HS-27A (cell line): ENCODE measurements at places on chromosomes 2 and 18.
A peak's percentile ranks its signal among the peaks of the same experiment; 100 is the strongest.

DNA sequence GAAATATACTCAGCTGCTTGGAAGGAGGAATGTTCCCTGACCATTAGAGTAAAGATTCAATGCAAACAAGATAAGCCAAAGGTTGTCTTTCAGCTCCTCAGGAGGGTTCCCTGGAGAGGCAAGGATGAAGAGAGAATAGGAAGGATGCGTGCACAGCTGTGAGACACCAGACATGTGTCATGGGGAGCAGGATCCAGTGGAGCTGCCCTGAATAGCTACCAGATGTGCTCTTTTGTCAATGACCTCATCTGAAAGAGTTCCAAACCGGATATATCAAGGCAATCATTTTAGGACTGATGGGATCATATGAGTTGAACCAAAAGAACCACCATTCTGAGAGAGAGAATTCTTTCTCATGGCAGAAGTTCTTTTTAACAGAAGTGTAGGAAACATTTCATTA lies 490.6 kb downstream of the IRS1 start:
- DNase-seq = no peak

DNA sequence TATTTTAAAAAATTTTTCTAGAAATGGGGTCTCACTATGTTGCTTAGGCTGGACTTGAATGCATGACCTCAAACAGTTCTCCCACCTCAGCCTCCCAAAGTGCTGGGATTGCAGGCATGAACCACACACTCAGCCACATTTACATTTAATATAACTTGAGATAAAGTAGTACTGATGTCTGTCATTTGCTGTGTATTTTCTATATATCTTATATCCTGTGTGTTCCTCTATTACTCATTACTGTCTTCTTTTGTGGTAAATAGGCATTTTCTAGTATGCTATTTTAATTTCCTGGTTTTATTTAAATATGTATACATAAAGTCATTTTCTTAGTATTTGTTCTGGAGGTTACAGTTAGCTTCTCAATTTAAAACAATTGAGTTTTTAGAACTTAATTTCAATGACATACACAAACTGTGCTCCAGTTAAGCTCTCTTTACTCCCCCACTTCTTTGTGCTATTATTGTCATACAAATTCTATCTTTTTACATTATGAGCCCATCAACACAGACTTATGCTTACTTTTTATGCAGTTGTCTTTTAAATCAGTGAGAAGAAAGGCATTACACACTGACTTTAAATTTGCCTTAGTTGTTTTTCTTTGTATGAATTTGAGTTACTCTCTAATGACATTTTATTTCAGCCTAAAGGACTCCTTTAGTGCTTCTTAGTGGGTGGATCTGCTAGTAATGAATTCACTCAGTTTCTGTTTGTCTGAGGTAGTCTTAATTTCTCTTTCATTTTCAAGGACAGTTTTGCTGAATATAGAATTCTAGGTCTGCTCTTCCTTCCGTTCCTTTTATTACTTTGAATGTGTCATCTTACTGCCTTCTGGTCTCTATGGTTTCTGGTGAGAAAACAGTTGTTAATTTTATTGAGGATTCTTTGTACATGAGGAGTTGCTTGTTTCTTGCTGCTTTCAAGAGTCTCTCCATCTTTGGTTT lies 6.2 kb upstream of the INPP4A start:
- no peak for DNase-seq

GRCh38 chr2:85772019-85772745 lies 18.4 kb downstream of the ATOH8 start:
- peak; percentile 100 for DNase-seq

GRCh38 chr2:120715941-120716340 lies 19.7 kb upstream of the GLI2 start:
- no peak for DNase-seq

GRCh38 chr2:73250872-73251846 lies 17.1 kb downstream of the CCT7 start:
- no peak for DNase-seq

DNA sequence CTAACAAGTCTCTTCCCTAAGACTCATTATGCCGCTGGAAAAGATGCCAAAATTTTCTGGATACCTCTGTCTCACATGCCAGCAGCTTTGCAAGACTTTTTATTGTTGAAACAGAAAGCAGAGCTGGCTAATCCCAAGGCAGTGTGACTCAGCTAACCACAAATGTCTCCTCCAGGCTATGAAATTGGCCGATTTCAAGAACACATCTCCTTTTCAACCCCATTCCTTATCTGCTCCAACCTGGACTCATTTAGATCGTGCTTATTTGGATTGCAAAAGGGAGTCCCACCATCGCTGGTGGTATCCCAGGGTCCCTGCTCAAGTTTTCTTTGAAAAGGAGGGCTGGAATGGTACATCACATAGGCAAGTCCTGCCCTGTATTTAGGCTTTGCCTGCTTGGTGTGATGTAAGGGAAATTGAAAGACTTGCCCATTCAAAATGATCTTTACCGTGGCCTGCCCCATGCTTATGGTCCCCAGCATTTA lies 26.3 kb downstream of the DHRS9 start:
- peak; percentile 76 for DNase-seq

- no peak for DNase-seq
These were observed 246.0 kb downstream of the PTPRM start for GRCh38 chr18:7813131-7813530.

GRCh38 chr2:30914456-30914855 lies 107.2 kb upstream of the CAPN13 start:
- no peak for DNase-seq

GRCh38 chr2:176246331-176246730 lies 22.9 kb upstream of the MTX2 start:
- no peak for DNase-seq

GRCh38 chr2:179226203-179226960 lies 38.2 kb downstream of the SESTD1 start:
- DNase-seq = no peak

DNA sequence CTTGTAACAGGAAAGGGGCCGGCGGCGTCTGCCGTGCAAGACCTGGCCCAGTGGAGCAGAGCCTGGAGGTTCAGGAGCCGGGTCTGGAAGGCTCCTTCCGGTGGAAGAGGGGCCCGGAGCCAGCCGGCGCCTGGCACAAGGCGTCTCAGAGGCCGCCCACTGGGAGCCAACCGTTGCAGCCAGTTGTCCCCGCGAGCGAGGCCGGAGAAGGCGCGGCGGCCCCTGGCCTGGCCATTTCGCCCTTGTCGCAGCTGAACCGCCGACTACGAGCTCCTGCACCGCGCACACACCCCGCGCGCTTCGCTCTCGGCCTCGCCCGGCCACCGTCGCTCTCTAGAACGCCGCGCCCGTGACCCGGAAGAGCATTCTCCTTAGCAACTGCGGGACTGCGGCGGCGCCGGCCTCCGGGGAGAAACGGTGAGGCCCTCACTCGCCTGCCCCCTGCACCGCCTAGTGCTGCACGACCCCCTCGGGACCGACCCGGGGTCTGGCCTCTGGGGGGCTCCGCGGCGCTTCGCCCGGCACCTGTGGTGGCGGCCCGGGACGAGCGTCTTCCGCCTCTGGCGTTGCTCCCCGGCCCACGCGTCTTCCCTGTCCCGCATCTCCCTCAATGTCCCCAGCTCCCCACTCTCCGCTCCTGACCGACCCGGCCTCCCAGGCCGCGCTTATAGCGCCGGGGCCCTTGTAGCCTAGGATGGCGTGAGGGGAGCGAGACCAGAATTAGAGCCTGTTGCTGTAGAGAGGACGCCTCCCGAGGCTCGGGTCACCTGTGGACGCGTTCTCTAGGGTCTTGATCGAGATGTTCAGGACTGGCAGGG lies at the start of gene DIS3L2:
DIS3L2 (plus strand) TSS at position 365 of the 818 bp plus-strand sequence. CDS start 53,215 bp downstream, outside the sequence.
- DNase-seq = peak; percentile 15

DNA sequence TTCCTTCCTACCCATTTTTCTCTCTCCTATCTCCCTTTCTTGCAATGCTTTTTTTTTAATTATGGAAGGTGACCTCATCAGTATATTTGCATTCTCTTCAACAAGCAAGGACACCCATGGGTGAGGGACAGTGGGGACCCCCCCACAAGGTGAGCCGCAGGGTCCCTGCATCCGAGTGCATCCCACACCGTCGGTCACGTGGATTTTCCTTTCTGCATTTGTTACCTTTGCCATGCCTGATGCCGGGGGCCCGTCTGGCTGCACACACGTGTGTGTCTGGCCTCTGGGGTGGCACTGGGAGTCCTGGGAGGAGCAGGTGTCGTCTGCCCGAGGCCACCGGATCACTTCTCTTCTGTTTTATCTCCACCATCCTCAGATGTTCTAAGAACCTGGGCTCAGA lies 30.1 kb upstream of the SNTG2 start:
- no peak for DNase-seq

GRCh38 chr2:34822616-34823015 lies 1223.5 kb upstream of the FAM98A start:
- DNase-seq = no peak

DNA sequence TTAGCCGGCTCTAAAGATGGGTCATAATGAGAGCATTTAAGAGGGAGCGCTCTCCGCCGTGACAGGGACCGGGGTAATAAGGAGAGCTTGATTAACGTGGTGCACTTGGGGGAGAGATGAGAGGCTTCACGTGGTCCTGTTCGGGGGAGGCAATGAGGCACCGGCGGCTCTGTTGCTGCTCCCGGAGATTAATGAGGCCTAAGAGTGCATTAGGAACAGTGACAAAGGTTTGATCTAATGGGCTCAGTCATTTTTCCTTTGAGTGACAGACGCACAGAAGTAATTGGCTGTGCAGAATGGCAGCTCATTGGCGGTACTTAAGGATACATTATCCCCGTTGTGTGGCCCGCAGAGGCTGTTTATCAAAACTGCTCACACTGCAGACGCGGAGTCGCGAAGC lies 250.7 kb downstream of the GBX2 start:
- DNase-seq = no peak

- no peak for DNase-seq
These were observed 797 bp upstream of the GRHL1 start for GRCh38 chr2:9950521-9951271.

- DNase-seq = no peak
These were observed 173.3 kb upstream of the MGAT5 start for GRCh38 chr2:134080386-134081089.

DNA sequence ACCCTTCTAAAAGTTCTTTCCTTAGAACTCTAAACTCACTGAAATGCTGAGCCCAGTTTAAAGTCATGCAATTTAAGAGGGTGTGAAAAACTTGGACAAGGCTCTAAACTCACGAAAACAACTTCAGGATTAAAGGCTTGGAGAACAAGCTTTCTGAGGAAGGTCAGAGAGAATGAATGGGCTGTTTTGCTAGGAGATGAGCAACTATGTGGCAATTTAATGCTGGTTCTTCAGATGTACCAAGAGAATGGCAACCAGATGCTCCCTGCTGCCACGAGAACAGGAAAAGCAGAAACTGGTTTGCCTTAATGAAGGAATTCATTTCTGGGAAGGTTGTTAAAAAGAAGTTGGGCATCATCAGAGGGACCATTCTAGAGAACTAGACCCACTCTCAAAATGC lies 77.8 kb upstream of the PMAIP1 start:
- no peak for DNase-seq

GRCh38 chr18:63421514-63421913 lies 762 bp downstream of the VPS4B start:
- DNase-seq = no peak

- DNase-seq = no peak
These were observed 4.9 kb downstream of the CUL3 start for GRCh38 chr2:224580248-224580647.

GRCh38 chr2:190182071-190182524 lies 119.6 kb upstream of the MSTN start:
- DNase-seq = no peak

- no peak for DNase-seq
These were observed 33.4 kb downstream of the XRCC5 start for GRCh38 chr2:216142540-216142939.

GRCh38 chr2:118249531-118249930 lies 161.3 kb downstream of the INSIG2 start:
- no peak for DNase-seq

DNA sequence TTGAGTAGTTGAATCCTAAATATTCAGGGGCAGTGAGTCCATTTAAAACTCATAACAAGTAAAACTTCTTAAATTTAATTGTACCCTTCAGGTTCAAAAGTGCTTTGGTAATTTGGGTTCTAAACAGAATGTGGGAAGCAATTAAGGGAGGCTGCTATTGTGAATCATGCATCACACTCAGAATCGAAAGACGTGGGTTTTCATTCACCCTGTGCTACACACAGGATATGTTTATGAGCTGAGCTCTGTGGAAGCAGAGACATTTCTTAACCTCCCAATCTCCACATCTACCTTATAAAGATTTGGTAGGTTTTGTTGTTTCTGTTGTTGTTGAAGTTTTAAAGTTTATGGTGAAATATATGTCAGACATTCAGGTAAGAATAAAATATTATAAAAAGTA lies 633.4 kb downstream of the DPP10 start:
- DNase-seq = no peak

GRCh38 chr2:85888684-85889626 lies at the start of gene ST3GAL5:
TSS of gene ST3GAL5 (minus strand) at chr2:85888990. CDS start at chr2:85888905, 85 bp downstream.
- DNase-seq = peak; percentile 55

- DNase-seq = no peak
These were observed 64.0 kb downstream of the STPG4 start for GRCh38 chr2:47091118-47091517.

- DNase-seq = no peak
These were observed 715.2 kb downstream of the CCDC85A start for GRCh38 chr2:56898986-56899385.

DNA sequence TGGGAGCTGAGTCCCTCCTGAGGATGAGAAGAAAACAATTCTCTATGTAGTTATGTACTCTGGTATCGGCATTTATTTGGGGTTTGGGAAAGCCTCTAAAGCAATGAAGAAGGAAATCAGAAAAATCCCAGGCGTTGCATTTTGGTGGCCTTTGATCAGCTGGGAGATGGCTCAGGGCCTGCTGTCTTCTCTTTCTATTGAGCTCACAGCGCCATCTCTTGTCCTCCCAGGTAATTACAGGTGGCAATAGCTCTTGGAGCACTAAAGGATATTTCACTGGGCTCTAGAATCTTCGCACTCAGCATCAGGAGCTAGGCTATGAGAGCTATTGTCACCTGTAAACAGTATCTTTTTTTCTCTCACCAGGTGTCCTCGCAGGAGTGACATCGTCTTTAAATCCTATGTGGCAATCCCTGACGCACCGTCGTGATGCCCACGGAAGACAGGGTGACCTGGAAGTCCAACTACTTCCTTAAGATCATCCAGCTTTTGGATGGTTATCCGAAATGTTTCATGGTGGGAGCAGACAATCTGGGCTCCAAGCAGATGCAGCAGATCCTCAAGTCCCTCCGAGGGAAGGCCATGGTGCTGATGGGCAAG lies 76.1 kb upstream of the PMAIP1 start:
- DNase-seq = peak; percentile 57
